ENCODE measurements at places on chromosomes 5 and 9.

DNA sequence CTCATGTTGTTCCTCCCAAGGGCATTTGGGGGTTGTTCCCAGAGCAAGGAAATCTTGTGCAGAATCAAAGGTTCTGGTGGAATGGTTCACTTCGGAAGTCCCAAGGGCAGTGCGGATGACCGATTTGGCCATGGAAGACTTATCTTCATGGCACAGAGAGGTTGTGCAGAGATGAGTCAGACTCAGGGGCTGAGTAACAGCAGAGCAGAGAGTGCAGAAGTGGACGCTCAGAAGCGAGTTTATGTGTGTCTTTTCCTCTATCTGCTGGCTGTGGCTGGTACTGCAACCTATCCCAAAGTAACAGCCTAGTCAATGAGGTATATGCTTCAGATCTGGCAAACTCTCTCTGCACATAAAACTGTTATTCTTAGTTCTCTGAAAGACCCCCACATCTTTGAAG lies 118.1 kb downstream of the DPYSL3 start:
- no peak for DNase-seq

- no peak for DNase-seq
Observed at GRCh38 chr5:66010476-66010875, 84.1 kb downstream of the ERBIN start.

DNA sequence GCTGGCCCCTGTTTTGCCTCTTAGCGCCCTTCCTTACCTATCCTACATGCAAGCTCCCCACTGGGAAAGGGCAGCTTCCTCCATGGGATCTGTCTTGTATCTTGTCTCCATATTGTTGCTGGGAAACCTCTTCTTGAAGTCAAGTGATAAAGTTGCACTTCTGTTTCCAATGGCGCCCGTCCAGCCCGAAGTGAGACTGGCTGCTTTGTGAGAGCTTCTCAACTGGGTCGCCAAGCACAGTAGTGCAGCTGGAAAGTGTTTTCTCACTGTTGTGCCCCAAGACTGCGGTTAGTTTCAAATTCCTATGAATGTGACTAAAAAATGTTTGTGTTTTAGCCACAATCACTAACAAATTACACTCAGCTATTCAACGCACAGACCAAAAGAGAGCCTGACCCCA lies 506.6 kb upstream of the MPDZ start:
- DNase-seq, result no peak

DNA sequence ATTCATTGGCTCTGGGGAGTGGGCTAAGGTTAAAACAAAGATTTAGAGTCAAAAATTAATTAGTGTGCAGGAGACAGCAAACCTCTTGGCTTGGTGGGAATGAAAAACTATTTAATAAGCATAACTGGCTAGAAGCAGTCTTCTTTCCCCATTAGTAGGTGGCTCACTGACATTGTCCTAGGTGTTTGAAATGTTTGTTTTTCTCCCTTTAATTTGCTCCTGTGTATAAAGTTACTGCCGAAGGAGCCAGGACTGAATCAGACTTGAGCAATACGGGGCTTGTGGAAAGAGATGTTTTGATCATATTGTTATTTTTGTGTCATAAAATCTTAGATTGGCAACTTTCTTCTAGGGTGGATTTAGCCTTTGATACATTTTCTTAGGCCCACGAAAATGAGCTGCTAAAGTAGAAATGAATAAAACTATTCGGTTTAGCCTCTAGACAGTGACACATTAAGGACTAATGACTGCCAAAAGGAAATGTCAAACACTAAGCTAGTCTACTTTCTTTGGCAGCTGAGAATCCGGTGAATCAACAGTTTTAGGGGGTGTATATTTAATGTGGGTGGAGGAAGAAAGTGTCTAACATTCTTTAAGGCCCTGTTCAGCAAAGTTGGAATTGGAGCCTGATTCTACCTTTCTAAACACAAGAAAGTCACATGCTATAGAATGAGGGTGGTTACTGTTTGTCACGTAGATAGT lies 30.2 kb downstream of the LRRTM2 start:
- no peak for DNase-seq

GRCh38 chr5:134432677-134433359 lies 21.1 kb upstream of the CDKN2AIPNL start:
- DNase-seq, result no peak
